ENCODE measurements at places on chromosomes 6 and 20.

- no peak for DNase-seq
Observed at GRCh38 chr6:91081452-91082067, 494.7 kb upstream of the MAP3K7 start.

DNA sequence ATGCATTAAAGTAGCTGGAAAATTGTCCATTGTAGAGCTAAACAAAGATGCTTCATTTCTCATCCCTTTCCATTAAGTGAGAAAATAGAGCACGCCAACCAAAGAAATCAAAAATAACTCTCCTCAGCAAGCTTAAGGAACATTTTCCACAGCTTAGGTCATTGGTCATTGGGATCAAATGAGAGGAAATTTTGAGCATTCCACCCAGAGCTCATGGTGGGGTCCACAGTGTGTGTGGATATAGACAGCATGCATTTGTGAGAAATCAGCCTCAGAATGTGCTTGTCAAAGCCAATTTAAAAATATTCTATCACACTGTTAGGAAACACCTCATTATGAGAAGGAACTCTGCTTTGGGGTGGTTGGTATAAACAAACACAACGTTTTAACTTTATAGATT is 97.2 kb downstream of the HDGFL1 start:
- no peak for DNase-seq

DNA sequence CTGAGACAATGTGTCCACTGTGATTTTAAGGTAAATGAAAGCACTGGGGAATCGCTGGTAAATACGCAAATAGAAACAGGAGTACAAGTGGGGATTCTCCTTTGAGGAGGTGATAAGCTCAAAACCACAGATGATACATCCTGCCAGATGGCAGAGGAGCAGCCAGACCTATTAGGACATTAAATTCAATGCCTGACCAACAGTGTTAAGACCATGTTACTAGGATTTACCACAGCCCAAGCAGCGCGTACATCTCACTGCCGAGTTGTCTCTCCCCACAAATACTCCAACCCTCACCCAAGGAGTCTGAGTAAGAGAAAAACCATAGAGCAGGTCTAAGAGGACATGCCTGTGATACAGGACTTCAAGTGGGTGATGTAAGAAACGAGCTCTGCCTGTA is 68.9 kb upstream of the TULP1 start:
- DNase-seq = no peak

GRCh38 chr6:85660181-85660611 is 17.5 kb upstream of the SYNCRIP start:
- no peak for DNase-seq

DNA sequence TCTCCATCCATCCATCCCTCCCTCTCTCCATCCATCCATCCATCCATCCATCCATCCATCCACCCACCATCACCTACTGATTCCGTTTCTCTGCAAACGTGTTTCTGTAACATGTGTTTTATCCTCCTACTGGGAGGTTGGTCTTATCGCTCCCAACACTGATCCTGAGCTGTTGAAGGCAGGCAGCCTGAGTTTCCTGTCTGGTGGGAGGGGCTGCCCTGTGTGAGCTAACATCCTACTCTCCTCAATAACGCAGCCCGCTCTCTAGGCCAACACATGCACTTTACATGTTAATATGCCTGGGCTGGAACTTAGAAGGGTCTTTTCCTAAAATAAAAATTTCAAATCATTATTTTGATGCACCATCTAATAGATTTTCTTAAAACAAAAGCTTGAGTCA is 126.5 kb downstream of the WDR27 start:
- DNase-seq = no peak

DNA sequence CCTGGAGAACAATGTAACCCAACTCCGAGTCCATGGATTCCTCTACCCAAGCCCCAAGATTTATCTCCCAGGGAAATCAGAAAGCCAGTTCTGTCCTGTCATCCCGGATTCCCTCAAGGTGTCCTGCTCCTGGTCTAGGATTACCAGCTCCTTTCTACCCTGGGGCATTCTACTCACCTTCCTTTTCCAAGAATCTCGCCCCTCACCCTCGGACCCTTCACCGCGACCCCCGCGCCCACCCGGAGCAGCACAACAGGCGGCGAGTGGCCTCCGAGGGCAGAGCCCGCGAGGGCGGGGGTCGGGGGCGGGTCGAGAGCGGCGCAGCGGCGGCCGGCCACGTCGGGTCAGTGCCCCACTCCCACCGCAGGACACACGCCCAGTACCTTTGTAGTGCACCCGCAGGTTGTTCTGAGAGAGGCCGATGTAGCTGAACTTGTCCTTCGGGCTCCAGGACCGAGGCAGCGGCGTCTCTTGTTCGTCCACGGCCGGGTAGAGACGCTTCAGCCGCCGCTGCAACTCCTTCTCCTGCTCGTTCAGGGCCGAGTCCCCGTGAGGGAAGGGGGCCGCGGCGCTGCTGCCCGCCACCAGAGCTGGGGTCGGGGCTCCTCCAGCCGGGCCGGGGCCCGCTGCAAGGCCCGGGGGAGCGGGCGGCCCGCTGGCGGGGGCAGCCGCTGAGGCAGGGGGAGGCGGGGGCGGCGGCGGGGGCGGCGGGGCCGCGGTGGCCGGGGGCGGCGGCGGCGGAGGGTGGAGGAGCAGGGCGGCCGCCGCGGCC is 897 bp downstream of the RANBP9 start:
- no peak for DNase-seq

- DNase-seq = no peak
Observed at GRCh38 chr6:170135821-170136471, 154.9 kb downstream of the DLL1 start.

DNA sequence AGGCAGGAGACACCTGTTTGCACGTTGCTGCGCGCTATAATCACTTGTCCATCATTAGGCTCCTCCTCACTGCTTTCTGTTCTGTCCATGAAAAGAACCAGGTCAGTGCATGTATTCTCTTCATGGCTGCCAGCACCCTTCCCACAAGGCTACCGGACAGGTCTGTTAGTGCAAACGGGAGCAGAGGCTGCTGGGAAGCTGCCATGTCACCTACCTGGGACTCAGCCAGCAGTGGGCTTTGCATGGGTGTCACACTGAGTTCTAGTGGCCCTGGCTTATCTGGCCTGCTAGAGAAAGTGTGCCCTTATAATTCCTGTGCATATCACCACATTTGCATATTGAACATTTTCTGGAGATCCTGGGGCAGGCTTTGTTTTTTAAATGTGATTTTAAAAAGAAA is 24.8 kb downstream of the LYRM2 start:
- no peak for DNase-seq

GRCh38 chr6:121426686-121427085 is 8.8 kb upstream of the GJA1 start:
- no peak for DNase-seq

GRCh38 chr6:72035486-72035885 is 149.1 kb downstream of the RIMS1 start:
- no peak for DNase-seq

GRCh38 chr20:24915892-24916291 is 33.2 kb upstream of the CST7 start:
- DNase-seq = no peak

GRCh38 chr20:12053353-12053752 is 135.7 kb downstream of the BTBD3 start:
- no peak for DNase-seq

DNA sequence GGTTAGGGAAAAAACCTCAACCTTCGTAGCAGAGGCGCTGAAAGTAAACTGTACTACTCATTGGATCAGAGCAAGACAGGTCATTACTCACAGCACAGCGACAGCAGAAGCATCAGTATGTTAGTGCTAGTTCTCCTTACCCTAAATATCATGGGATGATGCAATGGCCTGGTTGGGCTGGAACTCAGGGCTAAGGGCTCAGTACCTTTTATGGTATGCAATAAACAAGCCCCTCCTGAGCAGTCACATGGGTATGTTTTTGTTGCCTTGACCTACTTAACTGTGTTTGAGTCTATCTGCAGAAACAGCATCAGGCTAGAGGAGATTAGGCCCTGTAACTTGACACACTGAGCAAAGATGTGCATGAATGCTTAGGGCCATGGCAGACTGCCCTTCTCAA is 369.4 kb upstream of the IMPG1 start:
- DNase-seq = no peak
